Progenitor cell of endocrine pancreas (in vitro differentiated cells): ENCODE measurements at places on chromosomes 13 and 19. TPM values are rescaled to one million over a fixed set of nuclear protein-coding genes. Genes with fewer than 3 reads are reported as not detected.

- no peaks in the 10 kb centered on the region for H3K27me3 ChIP-seq
- H3K27ac ChIP-seq: no peak overlapping the region
- no peak overlapping the region for H3K4me3 ChIP-seq
- peaks cover 5% of the 10 kb centered on the region for H3K4me1 ChIP-seq
- no peaks in the 10 kb centered on the region for H3K36me3 ChIP-seq
Measured at GRCh38 chr13:42328672-42329071, 56.7 kb downstream of the AKAP11 start.

- H3K4me3 ChIP-seq: no peak overlapping the region
- no peaks in the 10 kb centered on the region for H3K36me3 ChIP-seq
- H3K4me1 ChIP-seq: no peaks in the 10 kb centered on the region
- no peaks in the 10 kb centered on the region for H3K27me3 ChIP-seq
- no peak for DNase-seq
Measured at GRCh38 chr13:31242367-31242766, 42.6 kb downstream of the B3GLCT start.

DNA sequence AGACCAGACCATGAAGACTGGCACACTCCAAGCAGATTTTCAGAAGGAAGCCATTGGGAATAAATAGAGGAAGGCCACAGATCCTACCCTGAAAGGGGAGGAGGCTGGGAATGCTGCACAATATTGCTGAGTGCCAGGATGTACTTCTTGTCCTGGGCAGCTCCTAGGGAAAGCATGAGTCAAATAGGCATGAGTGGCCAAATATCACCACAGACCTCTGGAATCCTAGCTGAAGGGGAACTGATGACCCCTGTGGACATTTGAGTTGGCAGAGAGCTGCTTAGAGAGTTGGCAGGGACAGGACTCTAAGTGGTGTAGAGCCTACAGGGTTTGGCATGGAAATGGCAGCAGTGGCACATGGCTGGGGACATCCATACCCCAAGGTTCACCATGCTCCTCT lies 234.3 kb upstream of the TRPC4 start:
- no peak for DNase-seq
- H3K36me3 ChIP-seq: peaks cover 2% of the 10 kb centered on the region
- no peaks in the 10 kb centered on the region for H3K27me3 ChIP-seq
- H3K27ac ChIP-seq: no peak overlapping the region
- no peak overlapping the region for H3K4me3 ChIP-seq
- H3K4me1 ChIP-seq: peaks cover 6% of the 10 kb centered on the region

DNA sequence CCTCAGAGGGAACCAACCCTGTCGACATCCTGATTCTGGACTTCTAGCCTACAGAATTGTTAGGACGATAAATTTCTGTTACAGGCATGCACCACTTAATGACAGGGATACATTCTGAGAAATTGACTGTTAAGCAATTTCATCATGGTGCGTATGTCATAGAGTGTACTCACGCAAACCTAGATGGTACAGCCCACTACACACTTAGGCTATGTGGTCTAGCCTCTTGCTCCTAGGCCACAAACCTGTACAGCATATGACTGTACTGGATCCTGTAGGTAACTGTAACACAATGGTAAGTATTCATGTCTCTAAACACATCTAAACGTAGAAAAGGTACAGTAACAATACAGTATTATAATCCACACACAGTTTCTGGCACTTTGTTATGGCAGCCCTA lies 13.3 kb downstream of the USP12 start:
- H3K4me3 ChIP-seq: no peak overlapping the region
- no peak overlapping the region for H3K27ac ChIP-seq
- DNase-seq: no peak
- H3K27me3 ChIP-seq: no peaks in the 10 kb centered on the region
- peaks cover 13% of the 10 kb centered on the region for H3K4me1 ChIP-seq
- peaks cover 18% of the 10 kb centered on the region for H3K36me3 ChIP-seq

GRCh38 chr19:41808663-41809566 lies 12.5 kb downstream of the CEACAM3 start:
- H3K4me3 ChIP-seq: no peak overlapping the region
- H3K27ac ChIP-seq: no peak overlapping the region
- no peaks in the 10 kb centered on the region for H3K27me3 ChIP-seq
- no peaks in the 10 kb centered on the region for H3K36me3 ChIP-seq

The ZNF284 gene
- total RNA-seq: 5.7 and 5.9 TPM in 2 replicates

DNA sequence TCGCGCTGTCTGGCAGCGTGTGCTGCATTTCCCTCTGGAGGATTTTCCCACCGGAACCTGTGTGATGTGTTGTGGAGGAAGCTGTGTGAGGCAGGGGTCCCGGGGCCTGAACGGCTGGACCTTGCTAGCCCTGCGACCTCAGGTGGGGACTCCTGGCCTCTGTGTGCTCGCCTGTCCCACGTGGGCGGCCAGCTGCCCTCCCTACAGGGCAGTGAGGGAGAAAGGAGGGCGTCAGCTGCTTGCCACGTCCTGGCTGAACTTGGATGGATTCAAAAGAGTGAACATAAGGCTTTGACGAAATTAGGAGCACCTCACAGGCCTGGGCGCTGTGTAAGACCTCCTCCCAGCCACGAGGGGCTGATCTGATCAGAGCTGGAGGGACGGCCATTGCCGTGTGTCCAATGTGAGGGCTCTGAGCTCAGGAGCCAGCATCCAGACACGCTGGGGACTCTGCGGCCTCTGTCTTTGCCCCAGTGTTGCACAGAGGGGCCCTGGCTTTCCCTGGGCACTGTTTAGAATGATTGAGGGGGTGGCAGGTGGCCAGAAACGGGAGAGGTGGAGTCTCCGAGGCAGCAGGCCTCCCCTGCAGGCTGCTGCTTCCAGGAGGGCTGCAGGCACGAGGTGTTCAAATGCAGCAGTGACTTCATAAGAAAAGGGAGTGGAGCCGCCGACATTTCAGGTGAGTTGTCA lies 13.0 kb downstream of the TFDP1 start:
- no peak for DNase-seq
- no peak overlapping the region for H3K4me3 ChIP-seq
- H3K27me3 ChIP-seq: no peaks in the 10 kb centered on the region
- H3K27ac ChIP-seq: no peak overlapping the region
- H3K4me1 ChIP-seq: no peaks in the 10 kb centered on the region

- no peak overlapping the region for H3K4me3 ChIP-seq
- H3K27me3 ChIP-seq: no peaks in the 10 kb centered on the region
- H3K27ac ChIP-seq: no peak overlapping the region
- DNase-seq: no peak
Measured at GRCh38 chr19:11982526-11982925, 17.7 kb downstream of the ZNF763 start.

DNA sequence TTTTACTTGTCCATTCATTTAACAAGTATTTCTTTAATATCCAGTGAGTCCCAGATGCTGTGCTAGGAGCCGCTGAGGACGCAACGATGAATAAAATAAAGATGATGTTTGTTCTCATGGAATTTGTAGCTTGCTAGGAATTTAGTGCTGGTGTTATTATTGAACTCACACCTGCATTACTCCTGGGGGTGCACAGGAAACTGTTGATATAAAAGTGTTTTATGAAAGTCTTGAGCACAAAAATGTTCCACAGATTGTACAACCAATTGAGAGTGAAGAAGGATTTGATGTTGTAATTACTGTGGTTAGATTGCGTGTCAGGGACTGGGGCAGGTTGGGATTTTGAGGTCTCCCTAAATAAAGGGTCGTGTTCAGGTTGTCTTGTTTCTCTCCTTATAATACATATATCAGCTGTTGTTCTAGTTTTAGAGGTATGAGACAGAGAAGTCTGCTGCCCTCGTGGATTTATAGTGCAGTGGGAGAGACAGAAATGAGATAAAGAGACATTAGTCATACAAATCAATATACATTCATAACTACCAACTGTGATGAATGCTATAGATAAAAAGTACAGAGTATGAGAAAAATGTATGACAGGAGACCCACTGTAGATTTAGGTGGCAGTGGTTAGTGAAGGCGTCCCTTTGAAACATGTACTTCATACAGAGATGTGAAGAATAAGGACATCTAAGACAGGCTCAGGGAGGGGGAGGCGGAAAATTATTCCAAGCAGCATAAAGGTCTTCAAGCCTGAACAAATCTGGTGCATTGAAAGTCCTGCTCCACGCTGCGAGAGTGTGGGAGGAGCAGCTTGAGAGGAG lies 11.3 kb downstream of the CACNG6 start:
- DNase-seq: no peak
- H3K4me1 ChIP-seq: no peaks in the 10 kb centered on the region
- H3K27me3 ChIP-seq: peaks cover 31% of the 10 kb centered on the region
- no peak overlapping the region for H3K27ac ChIP-seq
- no peaks in the 10 kb centered on the region for H3K36me3 ChIP-seq
